ENCODE measurements at places on chromosomes 13 and 19.

GRCh38 chr13:27728271-27728670 is 64.0 kb upstream of the GSX1 start:
- no peak for DNase-seq

DNA sequence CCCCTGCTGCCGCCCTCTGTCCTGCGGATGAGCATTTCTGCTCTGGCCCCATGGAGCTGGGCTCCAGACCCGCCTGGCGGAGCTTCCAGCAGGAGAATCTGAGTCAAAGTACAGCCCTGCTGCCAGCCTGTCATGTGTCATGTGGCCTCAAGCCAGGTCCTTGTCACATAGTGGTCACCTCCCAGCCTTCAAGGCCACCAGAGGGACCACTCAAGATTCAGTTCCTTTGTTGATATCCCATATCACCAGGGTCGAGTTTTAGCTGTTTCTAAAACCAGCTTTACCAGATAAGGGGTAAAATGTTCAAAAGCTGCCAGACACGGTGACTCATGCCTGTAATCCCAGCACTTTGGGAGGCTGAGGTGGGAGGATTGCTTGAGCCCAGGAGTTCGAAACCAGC is 13.4 kb downstream of the THOP1 start:
- no peak for DNase-seq

GRCh38 chr13:34862716-34863115 is 79.4 kb upstream of the NBEA start:
- no peak for DNase-seq

- no peak for DNase-seq
Observed at GRCh38 chr13:59790626-59791025, 373.1 kb downstream of the DIAPH3 start.

DNA sequence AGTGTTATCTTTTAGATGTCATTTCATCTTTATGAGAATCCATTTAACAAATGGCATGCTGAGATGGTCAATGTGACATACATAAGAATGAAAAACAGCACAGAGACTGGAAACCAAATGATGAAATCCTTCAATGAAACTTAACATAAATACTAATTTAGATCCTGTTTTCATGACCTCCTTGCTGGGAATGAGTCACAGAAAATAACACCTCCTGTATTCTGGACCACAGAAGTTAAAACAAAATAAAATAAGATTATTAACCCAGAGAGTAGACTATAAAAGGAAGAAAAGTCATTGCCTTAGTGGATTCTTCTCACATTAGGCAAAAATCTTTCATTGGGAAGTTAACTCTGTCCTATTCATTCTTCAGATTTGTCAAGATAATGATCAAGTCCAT is 1.6 kb downstream of the DIAPH3 start:
- no peak for DNase-seq

DNA sequence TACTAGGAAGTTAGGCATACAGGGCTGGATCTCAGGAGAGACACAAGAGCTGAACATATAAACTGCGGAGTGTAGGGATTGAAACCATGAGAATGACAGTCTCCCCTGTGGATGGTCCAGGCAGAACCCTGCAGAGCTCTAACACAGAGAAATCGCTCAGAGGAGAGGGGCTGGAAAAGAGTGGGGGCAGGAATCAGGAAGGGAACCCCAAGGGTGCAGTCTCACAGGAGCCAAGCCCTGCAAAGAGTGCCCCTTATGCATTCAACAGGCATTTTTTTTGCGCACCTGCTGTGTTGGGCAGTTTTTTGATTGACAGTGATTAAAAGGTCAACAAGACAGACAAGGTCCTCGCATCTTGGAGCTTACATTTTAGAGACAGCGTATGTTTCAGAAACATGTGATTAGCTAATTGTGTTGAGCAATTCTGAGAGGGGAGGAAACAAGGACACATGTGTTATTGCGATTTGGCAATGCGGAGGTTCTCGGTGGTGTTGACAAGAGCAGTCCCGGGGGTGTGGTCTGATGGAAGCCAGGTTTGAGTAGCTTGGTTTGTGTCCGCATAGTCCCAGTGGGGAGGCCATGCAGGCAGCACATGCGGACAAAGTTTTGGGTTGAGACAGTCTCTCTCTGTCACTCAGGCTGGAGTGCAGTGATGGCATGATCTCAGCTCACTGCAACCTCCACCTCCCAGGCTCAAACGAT is 182.6 kb upstream of the IRS2 start:
- no peak for DNase-seq

- DNase-seq, result no peak
Observed at GRCh38 chr19:19382118-19382517, 23.4 kb upstream of the GATAD2A start.

DNA sequence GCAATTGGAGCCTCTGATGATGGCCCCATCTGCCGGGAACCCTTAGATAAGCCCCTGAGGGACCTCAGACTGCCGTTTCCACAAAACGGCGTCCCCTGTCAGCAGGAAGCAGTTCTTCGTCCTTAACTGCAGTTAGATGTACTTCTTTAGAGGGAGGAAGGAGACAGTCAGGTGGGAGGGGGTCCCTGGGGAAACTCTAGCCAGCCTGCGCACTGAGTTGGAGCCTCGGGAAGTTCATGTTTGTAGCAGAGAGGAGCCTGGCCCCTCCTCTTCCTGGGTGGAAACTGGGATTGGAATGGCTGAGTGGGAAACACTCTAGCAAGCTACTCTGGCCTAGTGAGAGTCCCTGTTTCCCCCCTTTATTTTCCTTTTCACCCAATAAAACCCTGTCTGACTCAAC is 612.4 kb downstream of the PCDH9 start:
- DNase-seq, result no peak

- DNase-seq, result no peak
Observed at GRCh38 chr13:73303851-73304250, 245.0 kb downstream of the KLF5 start.

GRCh38 chr13:99056381-99057014 is 78.6 kb upstream of the DOCK9 start:
- DNase-seq, result no peak

Data from activated gamma-delta T cell treated with Interleukin-2 at 50 U/mL for 16 hours (primary cell).